ENCODE measurements at places on chromosomes 12 and 14.

- DNase-seq, result no peak
Observed at GRCh38 chr12:356276-356988, 32.7 kb downstream of the KDM5A start.

GRCh38 chr12:120218680-120219606 is 18.0 kb upstream of the RPLP0 start:
- DNase-seq, result no peak

DNA sequence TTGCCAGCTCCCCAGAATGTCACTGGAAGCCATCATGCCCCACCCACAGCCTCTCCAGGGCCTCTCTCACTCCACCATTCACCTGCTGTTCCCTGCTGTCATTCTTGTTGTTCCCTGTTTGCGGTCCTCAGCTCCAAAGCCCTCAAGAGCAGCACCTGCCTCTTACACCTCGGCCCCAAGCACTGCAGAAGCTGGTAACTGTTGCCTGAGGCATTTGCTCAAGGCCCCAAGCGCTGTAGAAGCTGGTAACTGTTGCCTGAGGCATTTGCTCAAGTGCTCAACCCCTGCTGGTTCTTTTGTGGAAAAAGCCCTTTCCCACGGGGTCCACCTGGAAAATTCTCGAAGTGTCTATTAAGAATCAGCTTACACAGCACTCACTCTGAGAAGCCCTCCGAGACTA is 78.0 kb downstream of the ARL6IP4 start:
- no peak for DNase-seq

DNA sequence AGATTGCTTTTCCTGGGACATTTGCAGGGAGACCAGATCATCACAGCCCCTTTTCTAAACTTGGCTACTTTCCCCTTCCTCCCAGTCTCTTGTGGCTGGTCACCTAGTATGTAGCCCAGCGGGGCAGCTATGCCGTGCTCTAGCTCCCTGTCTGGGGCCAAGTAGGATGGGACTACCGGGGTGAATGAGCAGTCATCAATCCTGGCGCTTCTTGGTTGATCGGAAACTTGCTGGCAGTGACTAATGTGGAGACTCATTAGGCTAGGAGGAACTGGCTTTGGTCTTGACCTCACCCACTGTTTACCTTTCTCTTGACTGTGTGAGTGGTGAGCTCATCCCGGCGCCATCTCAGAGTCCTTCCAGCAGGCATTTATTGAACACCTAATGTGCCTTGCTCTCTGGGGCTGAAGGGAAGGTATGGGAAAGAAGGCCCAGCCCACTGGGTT is 15.9 kb downstream of the PLEKHG3 start:
- DNase-seq, result no peak

DNA sequence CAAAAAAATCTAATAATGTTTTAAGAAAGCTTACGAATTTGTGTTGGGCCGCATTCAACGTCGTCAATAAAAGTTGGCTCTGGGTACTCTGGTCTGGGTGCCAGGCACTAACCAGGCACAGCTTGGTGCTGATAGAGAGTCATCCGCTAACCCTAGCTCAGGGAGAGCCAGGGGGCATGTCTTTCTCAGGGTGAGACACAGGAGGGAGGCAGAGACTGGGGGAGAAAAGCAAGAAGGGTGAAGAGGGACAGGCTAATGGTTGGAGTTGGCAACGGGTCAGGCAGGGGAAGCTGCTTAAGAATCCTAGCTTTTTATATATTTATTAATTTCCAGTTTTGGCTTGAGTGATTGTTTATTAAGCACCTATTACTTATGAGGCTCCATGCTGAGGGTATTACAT is 105.0 kb downstream of the CMKLR1 start:
- no peak for DNase-seq

DNA sequence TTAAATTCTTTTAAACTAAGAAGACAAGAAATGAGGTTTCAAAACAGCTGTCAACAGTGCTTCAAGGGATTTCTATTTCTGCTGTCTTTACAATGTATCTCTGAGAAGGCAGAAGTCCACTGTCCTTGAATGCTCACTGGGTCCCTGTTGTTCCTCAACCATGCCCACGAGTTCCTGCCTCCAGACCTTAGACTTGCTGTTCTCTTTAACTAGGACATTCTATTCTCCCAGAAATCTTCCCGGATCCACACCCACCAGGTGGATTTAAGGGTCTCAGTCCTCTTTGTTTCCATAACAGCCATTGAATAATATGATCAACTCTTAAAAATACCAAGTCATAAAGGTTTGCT is 6.7 kb upstream of the SLC41A2 start:
- no peak for DNase-seq

DNA sequence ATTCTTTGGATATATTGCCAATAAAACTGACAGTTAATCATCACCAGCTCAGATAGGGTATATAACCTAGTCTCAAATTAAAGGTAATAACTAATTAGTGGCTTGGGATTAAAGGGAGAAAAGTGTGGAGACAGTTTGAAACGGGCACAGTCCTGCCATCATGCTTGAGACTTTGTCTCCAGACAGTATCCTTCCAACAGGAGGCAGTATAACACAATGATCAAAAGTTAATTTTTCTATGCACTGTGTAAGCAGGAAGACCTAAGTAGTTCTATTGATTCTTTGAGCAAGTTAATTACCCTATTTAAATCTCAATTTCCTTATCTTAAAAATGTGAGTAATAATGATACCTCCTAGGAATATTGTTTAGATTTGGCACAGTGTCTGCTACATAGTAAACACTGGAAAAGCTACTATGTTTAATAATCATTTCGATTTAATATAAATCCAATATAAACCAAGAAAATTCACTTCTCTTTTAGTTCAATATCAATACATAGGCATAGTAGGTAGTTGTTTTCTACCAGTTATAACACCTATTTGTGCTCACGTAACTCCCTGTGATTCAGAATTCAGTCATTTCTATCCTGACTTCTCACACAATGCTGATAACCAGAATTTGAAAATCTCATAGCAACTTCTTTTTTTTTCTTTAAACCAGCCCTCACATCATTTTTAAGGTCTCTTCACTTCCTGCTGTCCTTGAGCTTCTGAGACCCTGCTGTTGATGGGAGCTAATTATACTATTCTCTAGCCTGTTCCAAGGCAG is 53.7 kb downstream of the GALNT4 start:
- DNase-seq, result no peak

DNA sequence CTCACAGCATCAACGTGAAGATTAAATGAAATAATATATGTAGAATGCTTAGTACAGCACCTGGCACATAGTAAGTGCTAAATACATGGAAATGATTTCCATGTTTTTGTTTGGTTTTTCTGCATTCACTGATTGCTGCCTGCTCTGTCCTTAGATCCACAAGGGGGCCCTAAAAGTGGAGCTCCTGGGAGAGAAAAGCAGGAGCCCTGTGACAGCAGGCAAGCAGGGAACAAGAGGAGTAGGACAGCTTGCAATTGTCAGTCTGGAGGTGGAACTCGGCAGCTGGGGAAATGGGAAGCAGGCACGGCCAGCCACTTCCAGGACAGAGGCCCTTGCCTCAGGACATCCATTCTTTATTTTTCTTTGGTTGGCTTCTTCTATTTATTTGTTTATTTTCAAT is 292.9 kb downstream of the BMP4 start:
- DNase-seq, result no peak

GRCh38 chr12:79406993-79407392 is 283.8 kb downstream of the PAWR start:
- no peak for DNase-seq

DNA sequence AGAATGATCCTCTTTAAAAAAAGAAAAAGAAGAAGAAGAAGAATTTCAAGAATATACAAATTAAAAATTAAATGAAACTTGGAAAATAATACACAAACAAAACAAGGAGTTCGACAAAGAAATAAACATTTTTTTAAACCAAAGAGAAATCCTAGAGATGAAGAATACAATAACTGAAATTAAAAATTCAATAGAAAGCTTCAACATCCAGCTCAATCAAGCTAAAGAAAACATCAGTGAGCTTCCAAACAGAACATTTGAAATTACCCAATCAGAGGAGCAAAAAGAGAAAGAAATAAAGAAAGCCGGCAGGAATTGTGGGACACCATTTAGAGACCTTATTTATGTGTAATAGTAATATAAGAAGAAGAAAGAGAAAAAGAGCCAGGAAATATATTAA is 37.2 kb upstream of the RHOJ start:
- no peak for DNase-seq

GRCh38 chr12:4589941-4590340 is 27.9 kb downstream of the DYRK4 start:
- no peak for DNase-seq

DNA sequence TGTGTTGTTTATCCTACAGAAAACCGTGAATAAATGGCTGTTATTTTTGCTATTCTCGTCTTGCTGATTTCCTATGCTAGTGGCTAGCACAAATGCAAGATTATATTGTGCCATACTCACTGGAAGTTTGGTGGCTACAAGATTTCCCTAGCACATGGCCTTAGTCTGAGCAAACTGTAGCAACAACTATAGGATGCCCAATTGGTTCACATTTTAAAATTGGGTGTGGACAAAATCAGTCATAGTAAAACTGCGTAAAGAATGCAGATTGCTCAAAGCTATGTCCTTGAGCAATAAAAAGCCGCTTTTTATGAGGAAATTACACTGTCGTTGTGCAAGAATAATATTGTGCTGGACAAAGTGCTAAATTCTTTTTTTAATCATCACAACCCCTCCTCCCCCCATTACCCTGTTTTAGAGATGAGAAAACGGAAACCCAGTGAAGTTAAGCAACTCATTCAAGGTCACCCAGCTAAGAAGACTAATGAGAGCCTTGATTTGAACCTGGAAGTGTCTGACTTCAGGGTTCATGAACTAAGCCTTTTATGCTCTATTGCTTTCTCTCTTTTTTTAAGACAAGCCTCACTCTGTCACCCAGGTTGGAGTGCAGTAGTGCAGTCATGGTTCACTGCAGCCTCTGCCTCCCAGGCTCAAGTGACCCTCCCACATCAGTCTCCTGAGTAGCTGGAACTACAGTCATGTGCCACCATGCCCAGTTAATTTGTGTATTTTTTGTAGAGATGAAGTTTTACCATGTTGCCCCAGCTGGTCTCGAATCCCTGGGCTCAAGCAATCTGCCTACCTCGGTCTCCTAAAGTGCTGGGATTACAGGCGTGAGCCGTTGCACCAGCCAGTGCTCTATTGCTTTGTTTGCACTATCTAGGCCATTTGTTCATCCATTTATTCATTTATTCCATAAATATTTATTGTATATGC is 73.6 kb downstream of the SRGAP1 start:
- DNase-seq, result no peak

Measured in stimulated activated CD4-positive, alpha-beta T cell treated with anti-CD3 and anti-CD28 coated beads, Interleukin-12 subunit alpha, Interleukin-12 subunit beta, amount 100 ng/mL, for 24 hours (primary cell).